Hair follicular keratinocyte (primary cell): ENCODE measurements at places on chromosomes 3 and 15. TPM values are rescaled to one million over a fixed set of nuclear protein-coding genes. Genes with fewer than 3 reads are reported as not detected.

SLC27A2 gene
- not detected in 2 replicates for total RNA-seq

SLC24A5 gene
- total RNA-seq, result not detected in 2 replicates

SLITRK3 gene
- not detected in 2 replicates for total RNA-seq

CYP8B1 gene
- not detected in 2 replicates for total RNA-seq

GPD1L gene
- 3.7 and 6.2 TPM in 2 replicates for total RNA-seq

GLDN gene
- not detected in 2 replicates for total RNA-seq

MNS1 gene
- 0.39 and 1.1 TPM in 2 replicates for total RNA-seq

OR5K2 gene
- not detected in 2 replicates for total RNA-seq

TMEM115 gene
- total RNA-seq, result 47.8 and 51.1 TPM in 2 replicates

CKMT1A gene
- 89.3 and 94.9 TPM in 2 replicates for total RNA-seq

HES1 gene
- 45.3 and 97.6 TPM in 2 replicates for total RNA-seq

SLC30A4 gene
- total RNA-seq, result 1.7 and 4.0 TPM in 2 replicates

CDC25A gene
- total RNA-seq, result 3.4 and 25.5 TPM in 2 replicates

KBTBD13 gene
- total RNA-seq, result not detected in 2 replicates

CACNA1D gene
- total RNA-seq, result not detected in 2 replicates

PDCD10 gene
- 90.6 and 96.8 TPM in 2 replicates for total RNA-seq

ADGRG7 gene
- total RNA-seq, result not detected in 2 replicates

EPHB1 gene
- total RNA-seq, result 0.08 TPM in 2 replicates

FGF12 gene
- total RNA-seq, result 0.31 and 0.61 TPM in 2 replicates

AGBL1 gene
- not detected in 2 replicates for total RNA-seq

FSD2 gene
- not detected in 2 replicates for total RNA-seq

CACNA2D3 gene
- total RNA-seq, result not detected in 2 replicates

CD96 gene
- total RNA-seq, result 0.08 TPM in 1 of 2 replicates, not detected in the other

IL17RC gene
- 29.7 and 36.6 TPM in 2 replicates for total RNA-seq

SI gene
- not detected in 2 replicates for total RNA-seq

RARB gene
- total RNA-seq, result 0.42 TPM in 1 of 2 replicates, not detected in the other

TMA7 gene
- total RNA-seq, result 383 and 572 TPM in 2 replicates

DAG1 gene
- 49.1 and 49.3 TPM in 2 replicates for total RNA-seq

NR2E3 gene
- not detected in 2 replicates for total RNA-seq

ITGA11 gene
- total RNA-seq, result 0.08 and 0.27 TPM in 2 replicates

SCAANT1 gene
- not detected in 2 replicates for total RNA-seq

SMCO1 gene
- total RNA-seq, result 0.23 TPM in 1 of 2 replicates, not detected in the other

SNX22 gene
- total RNA-seq, result not detected in 2 replicates

ZNF502 gene
- total RNA-seq, result 1.6 and 2.7 TPM in 2 replicates

BCHE gene
- total RNA-seq, result 0.08 and 1.6 TPM in 2 replicates

GOLGA6L7 gene
- not detected in 2 replicates for total RNA-seq

DZIP3 gene
- 2.8 and 3.9 TPM in 2 replicates for total RNA-seq

FOXL2NB gene
- 0.70 and 0.76 TPM in 2 replicates for total RNA-seq

GOLGA8T gene
- total RNA-seq, result not detected in 2 replicates

KLHL6 gene
- total RNA-seq, result 0.16 TPM in 1 of 2 replicates, not detected in the other

OCA2 gene
- total RNA-seq, result not detected in 2 replicates

GPR149 gene
- not detected in 2 replicates for total RNA-seq

CCDC80 gene
- total RNA-seq, result 10.3 and 11.7 TPM in 2 replicates

AVEN gene
- total RNA-seq, result 26.8 and 33.4 TPM in 2 replicates

PLSCR4 gene
- 1.3 and 3.8 TPM in 2 replicates for total RNA-seq

YEATS2 gene
- total RNA-seq, result 18.9 and 28.4 TPM in 2 replicates

CPLX3 gene
- total RNA-seq, result not detected in 2 replicates

RASGRF1 gene
- not detected in 2 replicates for total RNA-seq

TLR9 gene
- not detected in 2 replicates for total RNA-seq

IL17RD gene
- 1.1 and 1.3 TPM in 2 replicates for total RNA-seq

ABHD17C gene
- 9.2 and 9.7 TPM in 2 replicates for total RNA-seq

PSTPIP1 gene
- 4.6 and 11.1 TPM in 2 replicates for total RNA-seq

HSPBAP1 gene
- 6.4 and 9.0 TPM in 2 replicates for total RNA-seq

CD86 gene
- 0.16 TPM in 1 of 2 replicates, not detected in the other for total RNA-seq

SGO1 gene
- total RNA-seq, result 2.7 and 8.8 TPM in 2 replicates

ZNF860 gene
- total RNA-seq, result 3.7 and 5.2 TPM in 2 replicates

MAGI1 gene
- total RNA-seq, result 4.3 and 6.0 TPM in 2 replicates

GPR27 gene
- 0.08 and 0.11 TPM in 2 replicates for total RNA-seq
